Epithelial cell of proximal tubule (primary cell): ENCODE measurements at places on chromosomes 1 and 21.
A peak's percentile ranks its signal among the peaks of the same experiment; 100 is the strongest.

DNA sequence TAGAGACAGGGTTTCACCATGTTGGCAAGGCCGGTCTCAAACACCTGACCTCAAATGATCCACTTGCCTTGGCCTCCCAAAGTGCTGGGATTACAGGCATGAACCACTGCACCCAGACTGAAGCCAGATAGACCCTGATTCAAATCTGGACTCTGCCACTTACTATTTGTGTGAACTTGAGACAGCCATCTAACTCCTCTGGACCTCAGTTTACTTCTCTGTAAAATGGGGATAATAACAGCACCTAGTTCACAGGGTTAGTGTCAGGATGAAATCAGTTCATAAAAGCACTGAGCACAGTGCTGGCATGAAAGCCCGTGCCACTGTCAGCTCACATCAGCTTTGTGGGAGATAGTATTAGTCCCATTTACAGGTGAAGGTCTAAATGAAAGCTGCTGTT lies 28.5 kb downstream of the RAB3B start:
- DNase-seq = no peak

DNA sequence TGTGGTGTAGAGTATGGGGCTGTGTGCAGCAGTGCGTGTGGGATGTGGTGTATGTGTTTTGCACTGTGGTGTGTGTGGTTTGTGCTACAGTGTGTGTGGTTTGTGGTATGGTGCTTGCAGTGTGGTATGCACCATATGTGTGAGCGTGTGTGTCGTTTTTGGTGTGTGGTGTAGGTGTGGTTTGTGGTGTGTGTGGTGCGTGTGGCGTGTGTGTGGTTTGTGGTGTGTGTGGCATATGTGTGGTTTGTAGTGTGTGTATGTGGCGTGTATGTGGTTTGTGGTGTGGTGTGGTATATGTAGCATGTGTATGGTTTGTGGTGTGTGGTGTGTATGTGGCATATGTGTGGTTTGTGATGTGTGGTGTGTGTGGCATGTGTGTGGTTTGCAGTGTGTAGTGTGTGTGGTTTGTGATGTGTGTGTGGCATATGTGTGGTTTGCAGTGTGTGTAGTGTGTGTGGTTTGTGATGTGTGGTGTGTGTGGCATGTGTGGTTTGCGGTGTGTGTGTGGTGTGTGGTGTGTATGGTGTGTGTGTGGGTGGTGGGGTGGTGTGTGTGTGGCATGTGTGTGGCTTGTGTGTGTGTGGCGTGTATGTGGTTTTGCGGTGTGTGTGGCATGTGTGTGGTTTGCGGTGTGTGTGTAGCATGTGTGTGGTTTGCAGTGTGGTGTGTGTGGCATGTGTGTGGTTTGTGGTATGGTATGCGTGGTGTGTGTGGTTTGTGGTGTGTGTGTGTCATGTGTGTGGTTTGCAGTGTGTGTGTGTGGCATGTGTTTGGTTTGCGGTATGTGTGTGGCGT lies 53.5 kb upstream of the TRAPPC10 start:
- DNase-seq = no peak

- no peak for DNase-seq
These were observed 46.2 kb downstream of the URB2 start for GRCh38 chr1:229672246-229672645.

DNA sequence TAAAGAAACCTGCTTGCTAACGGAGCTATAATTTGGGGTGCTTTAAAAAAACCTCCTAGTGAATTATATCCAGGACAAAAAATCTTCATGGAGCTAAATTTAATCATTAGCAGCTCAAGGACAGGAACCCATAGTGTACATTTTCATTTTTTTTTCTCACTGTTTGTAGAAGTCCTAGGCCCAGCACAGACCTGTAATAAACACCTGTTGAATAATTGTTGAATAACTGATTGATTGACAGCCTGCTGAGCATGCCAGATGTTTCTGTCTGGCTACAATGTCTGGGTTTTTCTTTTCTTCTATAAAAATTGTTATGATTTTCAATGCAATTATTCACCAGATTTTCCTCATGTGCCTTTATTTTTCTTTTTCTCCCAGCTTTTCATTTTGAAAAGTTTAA lies 10.9 kb upstream of the GALNT2 start:
- DNase-seq = no peak

GRCh38 chr1:15154480-15155036 lies 1.0 kb downstream of the TMEM51 start:
- DNase-seq = no peak

GRCh38 chr1:183048087-183049085 lies 25.2 kb downstream of the LAMC1 start:
- DNase-seq = no peak

GRCh38 chr1:18927654-18928272 lies 25.4 kb upstream of the ALDH4A1 start:
- no peak for DNase-seq

DNA sequence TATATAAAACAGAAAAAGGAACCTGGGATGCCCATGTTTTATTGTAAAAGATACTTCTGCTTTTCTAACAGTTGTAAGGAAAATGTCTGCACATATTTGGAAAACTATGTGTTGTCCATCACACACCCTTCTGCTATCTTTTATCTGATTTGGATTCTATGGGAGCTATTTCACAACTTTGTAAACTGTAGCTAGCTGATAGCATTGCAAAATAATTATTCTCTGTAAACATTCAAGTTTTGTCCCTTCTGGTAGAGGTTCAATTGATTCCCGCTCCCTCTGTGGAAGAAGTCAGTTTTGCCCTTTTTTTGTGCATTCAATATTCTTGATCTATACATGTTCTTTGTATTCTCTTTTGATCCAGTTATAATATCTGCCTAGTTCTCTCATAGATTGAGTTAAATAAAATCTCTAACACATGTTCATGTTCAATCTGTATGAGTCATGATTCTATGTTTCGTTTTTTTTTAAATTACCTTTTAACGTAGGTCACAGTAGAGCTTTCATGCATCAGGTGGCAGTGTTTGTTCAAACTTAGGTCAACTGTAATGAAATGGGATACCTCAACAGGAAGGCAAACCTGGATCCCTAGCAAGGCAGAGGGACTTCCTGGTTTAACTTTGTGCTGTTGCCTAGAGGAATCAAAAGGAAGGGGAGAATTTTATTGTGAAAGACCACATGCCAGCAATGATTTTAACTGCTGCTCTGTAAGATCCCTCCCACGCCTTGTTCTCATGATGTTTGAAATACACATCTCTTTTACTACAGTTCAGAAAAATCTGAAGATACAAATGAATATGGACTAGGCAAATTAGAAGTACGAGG lies 26.0 kb upstream of the BCL9 start:
- peak; percentile 80 for DNase-seq

- DNase-seq = no peak
These were observed 5.6 kb downstream of the COL8A2 start for GRCh38 chr1:36119456-36119855.

DNA sequence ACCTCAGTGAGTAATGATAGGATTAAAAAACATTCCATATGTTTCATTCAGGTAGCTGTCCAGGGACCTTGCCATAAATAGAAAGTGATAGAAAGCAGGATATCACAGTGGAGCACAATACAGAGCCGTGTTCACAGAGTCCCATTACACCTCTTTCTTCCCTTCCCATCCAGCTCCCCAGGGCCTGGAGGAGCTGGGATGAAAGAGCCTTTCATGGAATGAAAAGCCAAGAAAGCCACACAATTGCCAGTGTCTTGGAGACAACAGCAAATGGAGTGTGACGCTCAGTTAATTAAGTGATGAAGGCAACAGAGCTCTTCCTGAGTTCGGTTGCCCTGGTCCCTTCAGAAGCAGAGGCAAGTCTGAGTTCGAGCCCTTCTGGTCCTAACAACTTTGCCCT lies 387.3 kb upstream of the PLXNA2 start:
- no peak for DNase-seq

DNA sequence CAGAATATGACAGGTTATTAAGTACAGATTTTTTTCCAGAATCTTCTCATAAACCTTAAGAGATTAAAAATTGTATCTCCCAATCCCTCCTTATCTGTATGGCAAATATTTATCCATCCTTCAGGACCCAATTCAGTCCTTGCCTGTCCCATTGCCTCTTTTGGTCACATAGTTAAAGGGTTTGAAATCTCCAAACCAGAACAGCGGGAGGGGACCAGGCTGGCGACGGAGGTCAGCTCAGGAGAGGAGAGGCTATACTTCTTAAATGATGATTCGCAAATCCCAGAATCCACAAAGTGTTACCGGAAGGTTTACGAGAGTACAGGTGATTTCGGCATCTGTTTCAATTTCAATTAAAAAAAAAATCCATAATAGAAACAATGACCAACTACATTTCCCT lies 572.7 kb downstream of the SMYD3 start:
- DNase-seq = no peak

DNA sequence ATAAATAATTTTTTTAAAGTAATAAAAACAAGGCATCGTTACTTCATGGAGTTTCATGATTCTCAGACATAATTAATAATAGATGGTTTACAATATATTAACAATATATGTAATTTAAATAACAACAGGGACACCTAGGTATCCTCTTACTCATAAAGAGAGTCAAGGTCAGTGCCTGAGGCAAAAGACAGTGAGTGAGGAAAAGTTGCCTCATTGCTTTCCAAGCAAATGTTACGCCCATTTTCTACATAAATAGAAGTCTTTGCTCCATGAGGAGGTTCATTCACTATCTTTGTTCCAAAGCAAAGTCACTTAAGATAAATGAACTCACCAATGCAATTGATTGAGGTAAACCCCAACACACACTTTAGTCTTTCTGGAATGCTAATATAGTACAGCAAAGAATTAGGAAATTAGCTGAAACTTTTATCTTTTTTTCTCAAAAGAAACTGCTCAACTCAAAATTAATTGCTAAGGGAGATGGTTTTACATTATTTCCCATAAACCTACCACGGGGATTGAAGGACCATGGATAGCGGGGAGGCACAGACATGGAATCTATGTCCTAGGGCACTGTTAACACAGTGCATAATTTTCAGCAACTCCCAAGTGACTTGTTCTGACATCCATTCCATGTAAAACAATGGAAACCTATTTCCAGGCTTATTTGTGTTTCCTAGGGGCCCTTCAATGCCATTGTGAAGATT lies 19.6 kb downstream of the BCL9 start:
- DNase-seq = no peak

DNA sequence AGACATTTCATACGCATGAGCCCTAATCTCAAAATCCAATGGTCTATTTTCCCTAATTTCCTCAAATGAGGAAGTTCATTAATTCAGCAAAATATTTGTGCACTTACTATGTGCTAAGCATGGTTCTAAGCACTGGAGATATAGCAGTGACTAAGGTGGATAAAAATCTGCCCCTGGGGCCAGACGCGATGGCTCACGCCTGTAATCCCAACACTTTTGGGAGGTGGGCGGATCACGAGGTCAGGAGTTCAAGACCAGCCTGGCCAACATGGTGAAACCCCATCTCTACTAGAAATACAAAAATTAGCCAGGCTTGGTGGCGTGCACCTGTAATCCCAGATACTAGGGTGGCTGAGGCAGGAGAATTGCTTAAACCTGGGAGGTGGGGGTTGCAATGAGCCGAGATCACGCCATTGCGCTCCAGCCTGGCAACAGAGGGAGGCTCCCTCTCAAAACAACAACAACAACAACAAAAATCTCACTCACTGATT lies 4.3 kb upstream of the MIIP start:
- DNase-seq = no peak

- no peak for DNase-seq
These were observed 120.2 kb downstream of the MRPL39 start for GRCh38 chr21:25487046-25487594.

- no peak for DNase-seq
These were observed 17.5 kb upstream of the SPSB1 start for GRCh38 chr1:9275161-9275560.

DNA sequence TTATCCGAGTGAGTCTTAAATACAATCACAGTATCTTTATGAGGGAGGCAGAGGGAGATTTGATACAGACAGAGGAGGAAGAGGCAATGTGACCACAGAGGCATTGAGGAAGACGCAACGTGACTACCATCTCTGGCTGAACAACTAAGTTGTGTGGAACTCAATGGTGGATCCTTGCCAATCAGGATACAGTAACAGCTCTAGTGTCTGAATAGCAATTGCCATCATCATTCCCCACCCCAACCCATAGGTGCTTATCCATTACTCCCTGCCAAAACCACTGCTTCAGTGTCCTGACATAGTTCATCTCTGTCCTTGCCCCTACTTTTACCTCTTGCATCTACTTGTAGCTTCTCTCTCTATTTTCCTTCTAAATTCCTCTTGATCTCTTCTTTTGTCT lies 20.5 kb upstream of the RHBDL2 start:
- DNase-seq = no peak

- DNase-seq = no peak
These were observed 34.5 kb downstream of the SPATA21 start for GRCh38 chr1:16402742-16403141.

DNA sequence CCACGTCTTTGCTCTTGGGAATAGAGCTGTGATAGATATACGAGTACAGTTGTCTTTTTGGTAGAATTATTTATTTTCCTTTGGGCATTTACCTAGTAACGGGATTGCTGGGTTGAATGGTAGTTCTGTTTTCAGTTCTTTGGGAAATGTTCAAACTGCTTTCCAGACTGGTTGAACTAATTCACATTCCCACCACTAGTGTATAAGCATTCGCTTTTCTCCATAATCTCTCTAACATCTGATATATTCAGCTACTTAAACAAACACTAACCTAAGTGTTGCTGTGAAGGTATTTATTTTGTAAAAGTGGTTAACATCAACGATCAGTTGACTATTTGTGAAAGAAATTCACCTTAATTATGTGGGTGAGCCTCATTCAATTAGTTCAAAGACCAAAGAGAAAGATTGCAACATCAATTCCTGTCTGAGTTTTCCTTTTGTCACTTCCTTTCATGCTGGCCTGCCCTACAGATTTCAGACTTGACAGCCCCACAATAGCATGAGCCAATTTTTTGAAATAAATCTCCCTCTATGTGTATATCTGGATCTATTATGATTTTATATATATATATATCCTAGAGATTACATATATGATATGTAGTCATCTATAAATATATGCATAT lies 26.7 kb upstream of the DUSP10 start:
- DNase-seq = peak; percentile 4

- DNase-seq = no peak
These were observed 125.4 kb downstream of the FOXD2 start for GRCh38 chr1:47563201-47563600.

GRCh38 chr1:47859092-47859743 lies 138.0 kb downstream of the TRABD2B start:
- no peak for DNase-seq
